ENCODE measurements at places on chromosomes 7 and 10. TPM values are rescaled to one million over a fixed set of nuclear protein-coding genes. Genes with fewer than 3 reads are reported as not detected.

OR2A1 gene
- not detected for total RNA-seq

DNA sequence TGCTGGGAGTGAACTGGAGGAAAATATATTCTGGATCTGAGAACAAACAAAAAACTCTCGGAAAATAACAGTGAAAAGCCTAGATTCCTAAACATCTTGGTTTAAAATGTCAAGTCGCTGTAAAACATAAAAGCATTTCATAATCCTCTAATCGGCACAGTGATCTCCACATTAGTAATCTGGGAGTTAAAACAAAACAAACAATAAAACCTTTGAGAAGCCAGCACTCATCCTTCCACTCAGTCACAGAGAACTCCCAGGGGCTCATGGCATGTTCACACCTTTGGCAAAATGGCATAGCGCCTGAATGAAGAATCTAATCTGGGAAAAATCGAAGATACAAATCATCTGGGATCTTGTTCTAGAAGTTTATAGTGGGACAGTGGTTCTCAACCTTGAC, 24.1 kb upstream of the HPS1 start:
- no peak for DNase-seq

GLI3 gene
- 0.88 TPM for total RNA-seq

- DNase-seq = no peak
Observed at GRCh38 chr10:108450280-108450679, 1285.8 kb upstream of the SORCS1 start.

CTAGE4 gene
- total RNA-seq = 1.4 TPM

DNA sequence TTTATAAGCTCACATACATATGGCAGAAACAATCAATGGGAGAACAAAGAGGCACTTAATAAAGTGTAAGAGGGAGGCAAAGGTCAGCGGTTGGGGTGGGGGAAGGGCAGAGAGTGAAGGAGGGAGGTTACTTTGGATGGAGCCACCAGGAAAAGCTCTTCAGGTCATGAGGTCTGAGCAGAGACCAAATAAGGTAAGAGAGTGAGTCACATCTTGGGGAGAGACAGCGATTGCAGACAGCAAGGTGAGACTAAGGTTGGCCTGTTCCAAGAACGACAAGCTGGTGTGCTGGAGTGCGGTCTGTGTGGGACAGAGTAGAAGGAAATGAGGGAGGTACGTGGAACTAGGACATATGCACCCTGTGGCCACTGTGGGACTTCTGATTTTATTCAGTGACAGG, 74.3 kb upstream of the TOMM7 start:
- no peak for DNase-seq

DNA sequence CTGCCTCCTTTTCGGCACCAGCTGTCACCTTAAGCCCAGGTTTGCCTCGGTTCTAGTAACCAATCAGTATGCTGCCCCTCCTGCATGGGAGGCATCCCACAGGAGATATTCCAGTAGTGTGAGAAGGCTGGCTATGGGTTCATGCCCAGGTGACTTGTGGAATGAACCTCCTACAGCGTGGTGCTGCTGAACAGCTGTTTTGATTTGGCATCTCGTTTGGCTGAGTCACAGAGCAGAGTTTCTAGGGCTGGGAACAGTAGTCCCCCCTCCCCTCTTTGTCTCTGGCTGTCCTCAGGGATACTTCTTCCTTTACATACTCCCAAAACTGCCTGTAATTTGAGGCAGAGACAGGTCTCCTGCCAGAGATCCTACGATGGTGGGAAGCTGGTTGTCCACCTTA, 16.1 kb downstream of the R3HCC1L start:
- DNase-seq = no peak
